Activated naive CD4-positive, alpha-beta T cell treated with Interleukin-2 at 50 U/mL for 16 hours (primary cell): ENCODE measurements at places on chromosomes 1 and 21.

GRCh38 chr1:231935856-231936255 lies 309.3 kb downstream of the DISC1 start:
- no peak for DNase-seq

DNA sequence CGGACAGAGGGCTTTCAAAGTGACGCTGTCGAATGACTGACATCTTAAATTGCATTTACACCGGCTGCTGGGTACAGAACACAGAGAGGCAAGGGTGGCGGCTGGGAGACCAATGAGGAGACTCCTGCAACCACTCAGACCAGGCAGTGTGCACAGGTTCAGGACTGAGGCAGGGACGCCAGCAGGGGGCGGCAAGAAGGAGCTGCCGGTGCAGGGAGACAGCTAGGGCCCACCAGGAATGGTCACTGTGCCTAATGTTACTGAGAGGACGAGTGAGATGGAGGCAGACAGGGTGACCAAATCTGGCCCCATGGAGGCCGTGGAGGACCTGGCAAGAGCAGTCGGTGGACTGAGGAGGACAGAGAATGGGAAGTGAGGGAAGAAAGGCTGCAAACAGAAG lies 23.5 kb downstream of the GLIS1 start:
- no peak for DNase-seq

GRCh38 chr1:106620521-106620954 lies 435.9 kb upstream of the PRMT6 start:
- DNase-seq, result no peak

GRCh38 chr1:201556841-201557571 lies 18.1 kb downstream of the NAV1 start:
- DNase-seq, result no peak

DNA sequence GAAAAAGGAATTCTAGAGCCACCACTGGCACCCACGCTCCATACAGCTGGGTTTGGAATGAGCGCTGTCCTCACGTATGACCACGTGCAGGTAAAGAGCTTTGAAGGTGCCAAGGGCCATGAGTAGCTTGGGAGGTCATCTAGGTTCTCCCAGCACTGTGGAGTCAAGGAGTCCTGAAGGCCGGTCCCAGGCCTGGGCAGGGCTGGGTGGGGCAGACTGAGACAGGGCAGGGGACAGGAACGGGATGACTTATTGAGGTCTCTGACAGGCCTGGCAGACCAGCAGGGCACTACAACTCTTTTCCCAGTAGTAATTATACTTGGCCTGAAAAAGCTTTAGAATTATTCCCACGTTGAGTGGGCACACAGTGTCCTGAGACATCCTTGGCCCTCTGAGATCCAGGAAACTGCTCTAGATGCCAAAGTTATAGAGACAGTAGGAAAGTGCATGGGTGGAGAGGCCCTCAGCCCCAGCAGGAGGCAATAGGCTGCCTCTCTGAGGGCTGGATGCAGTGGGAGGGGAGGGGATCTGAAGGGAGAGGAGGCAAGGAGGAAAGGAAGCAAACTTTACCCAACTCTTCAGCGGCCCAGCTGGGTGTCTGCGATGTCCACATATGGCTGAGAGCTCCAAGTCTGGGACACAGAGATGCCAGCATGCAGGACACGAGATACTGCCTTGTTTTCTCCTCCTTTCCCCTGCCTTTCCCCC lies 1.8 kb upstream of the CDA start:
- no peak for DNase-seq
